Stimulated activated CD4-positive, alpha-beta T cell treated with anti-CD3 and anti-CD28 coated beads, Interleukin-1b, Interleukin-23, amount 100 ng/mL, for 48 hours (primary cell): ENCODE measurements at places on chromosomes 4 and X.

- peak; percentile 52 for DNase-seq
Measured at GRCh38 chr4:54683616-54684346, 26.0 kb downstream of the KIT start.

GRCh38 chrX:142804085-142804484, 221.6 kb upstream of the SPANXN4 start:
- DNase-seq = no peak

GRCh38 chr4:68808060-68808459, 7.7 kb upstream of the UGT2B10 start:
- no peak for DNase-seq

DNA sequence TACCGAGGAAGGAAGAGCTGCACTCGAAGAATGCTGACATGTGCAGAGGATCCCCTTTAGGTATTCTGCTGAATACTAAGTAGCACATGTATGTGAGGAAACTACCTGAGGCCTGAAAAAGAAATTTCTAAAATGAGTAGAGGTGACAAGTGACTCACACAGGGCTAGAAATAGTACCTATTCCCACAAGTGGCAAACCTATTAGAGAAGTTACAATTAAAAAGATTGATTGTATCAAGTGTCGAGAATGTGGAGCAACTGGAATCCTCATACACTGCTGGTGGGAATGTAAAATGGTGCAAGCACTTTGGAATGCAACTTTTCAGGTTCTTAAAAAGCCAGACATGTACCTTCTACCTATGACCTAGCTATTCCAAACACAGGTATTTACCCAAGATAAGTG, 47.4 kb downstream of the CCSER1 start:
- DNase-seq = no peak

- no peak for DNase-seq
Measured at GRCh38 chr4:87262886-87263285, 42.5 kb upstream of the KLHL8 start.

- DNase-seq = no peak
Measured at GRCh38 chrX:111180750-111181240, 84.8 kb downstream of the PAK3 start.

- no peak for DNase-seq
Measured at GRCh38 chr4:184896868-184897715, 71.3 kb upstream of the ACSL1 start.
